ELF-1 (cell line): ENCODE measurements at places on chromosomes 11 and 22.

DNA sequence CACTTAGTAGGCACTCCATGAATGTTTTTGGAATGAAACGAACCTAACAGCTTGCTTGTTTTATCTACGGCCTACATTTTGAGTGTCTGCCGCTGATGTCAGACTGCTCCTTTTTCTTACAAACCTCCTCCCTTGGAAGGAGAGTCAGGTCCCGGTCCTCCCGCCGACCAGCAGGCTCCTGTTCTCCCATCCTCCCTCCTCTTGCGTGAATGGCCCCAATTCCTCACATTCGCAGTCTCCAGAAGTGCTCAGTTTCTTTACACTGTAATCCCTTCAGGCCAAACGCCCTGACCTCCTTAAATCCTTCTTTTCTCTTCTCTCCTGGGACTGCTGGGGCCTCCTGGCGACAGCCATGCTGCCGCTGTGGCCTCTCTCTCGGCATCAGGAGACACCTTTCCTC, 82.6 kb upstream of the CSNK2A3 start:
- DNase-seq, result peak; percentile 34

DNA sequence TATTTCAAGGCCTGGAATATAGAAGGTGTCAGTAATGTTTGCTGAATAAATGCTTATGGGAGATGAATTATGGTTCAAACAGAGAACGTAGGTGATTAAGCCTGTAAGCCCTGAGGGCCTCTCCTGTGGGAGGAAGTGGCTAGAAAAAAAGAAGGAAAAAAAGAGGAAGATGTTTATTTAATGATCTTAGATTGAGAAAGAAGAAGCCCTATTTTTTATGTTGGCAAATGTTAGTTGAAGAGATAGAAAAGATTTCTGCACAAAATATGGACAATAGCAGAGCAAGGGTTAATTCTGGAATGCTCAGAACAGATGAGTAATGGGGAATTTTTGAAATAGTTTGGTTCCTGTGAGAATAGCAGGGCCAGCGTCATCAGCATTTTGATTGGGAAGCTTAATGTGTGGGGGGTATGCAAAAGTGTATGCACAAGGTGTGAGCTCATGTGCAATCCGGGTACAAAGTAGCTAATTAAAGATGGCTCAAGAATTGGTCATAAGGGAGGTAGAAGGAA, 95.7 kb downstream of the TEAD1 start:
- DNase-seq, result no peak

GRCh38 chr11:123054301-123055065, 7.5 kb downstream of the HSPA8 start:
- DNase-seq, result no peak

DNA sequence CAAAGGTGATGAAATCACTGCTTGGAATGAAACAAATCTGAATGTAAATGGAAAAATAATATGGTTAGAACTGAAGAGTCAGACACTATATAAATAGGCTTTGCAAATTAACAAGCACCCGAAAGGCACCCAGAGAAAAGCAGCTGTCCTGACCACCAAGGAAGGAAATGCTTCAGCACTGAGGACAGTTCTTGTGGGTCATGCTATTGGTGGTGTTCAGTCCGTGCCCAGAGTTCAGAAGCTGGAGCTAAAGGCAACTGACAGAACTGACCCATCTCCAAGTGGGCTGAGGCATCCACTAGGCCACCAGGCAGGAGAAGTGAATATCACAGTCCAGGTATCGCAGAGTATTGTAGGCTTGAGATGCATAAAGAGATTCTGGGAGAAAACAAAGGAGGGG, 208.9 kb downstream of the OPCML start:
- DNase-seq, result peak; percentile 8

- no peak for DNase-seq
Measured at GRCh38 chr22:28232204-28232603, 313.1 kb upstream of the PITPNB start.

DNA sequence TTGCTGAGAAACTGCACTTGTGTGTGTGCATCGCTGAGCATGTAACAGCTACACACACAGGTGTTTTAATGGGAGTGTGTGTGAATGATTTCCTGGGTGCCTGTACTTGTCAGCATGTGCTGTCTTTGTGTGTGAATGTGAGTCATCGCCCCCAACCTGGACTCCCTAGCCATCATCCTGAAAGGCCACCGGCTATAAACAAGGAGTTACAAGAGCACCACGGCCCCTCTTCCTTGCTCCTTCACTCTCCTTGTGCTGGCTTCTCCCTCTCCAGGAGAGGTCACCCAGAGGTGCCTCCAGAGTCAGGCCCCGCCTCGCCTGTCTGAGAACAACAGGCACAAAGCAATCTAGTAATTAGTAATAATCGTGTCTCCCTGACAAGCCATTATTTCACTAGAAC, 419.2 kb downstream of the BUD13 start:
- no peak for DNase-seq

DNA sequence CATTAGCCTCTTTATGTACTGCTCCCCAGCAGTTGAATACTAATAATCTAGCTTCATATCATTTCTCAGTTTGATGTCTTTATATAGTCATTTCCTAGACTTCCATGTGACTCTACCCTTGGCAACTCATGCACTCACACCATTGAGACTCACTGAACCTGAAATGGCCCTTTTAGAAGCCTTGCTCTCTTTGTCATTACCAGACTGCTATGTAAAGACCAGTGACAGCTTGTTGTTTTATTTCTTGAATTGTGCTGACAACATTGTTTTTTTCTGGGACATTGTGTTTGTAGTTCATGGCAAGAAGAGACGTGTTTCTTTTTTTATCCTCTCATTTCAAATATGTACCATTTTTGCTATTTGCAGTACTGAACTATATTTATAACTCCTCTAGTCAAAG, 256.5 kb downstream of the CNTN5 start:
- DNase-seq, result no peak

- DNase-seq, result no peak
Measured at GRCh38 chr11:73367482-73368024, 8.6 kb upstream of the RELT start.

GRCh38 chr11:57275582-57275981, 38.5 kb upstream of the APLNR start:
- DNase-seq, result no peak

GRCh38 chr11:65290448-65291165, 24.1 kb upstream of the CDC42EP2 start:
- DNase-seq, result no peak

DNA sequence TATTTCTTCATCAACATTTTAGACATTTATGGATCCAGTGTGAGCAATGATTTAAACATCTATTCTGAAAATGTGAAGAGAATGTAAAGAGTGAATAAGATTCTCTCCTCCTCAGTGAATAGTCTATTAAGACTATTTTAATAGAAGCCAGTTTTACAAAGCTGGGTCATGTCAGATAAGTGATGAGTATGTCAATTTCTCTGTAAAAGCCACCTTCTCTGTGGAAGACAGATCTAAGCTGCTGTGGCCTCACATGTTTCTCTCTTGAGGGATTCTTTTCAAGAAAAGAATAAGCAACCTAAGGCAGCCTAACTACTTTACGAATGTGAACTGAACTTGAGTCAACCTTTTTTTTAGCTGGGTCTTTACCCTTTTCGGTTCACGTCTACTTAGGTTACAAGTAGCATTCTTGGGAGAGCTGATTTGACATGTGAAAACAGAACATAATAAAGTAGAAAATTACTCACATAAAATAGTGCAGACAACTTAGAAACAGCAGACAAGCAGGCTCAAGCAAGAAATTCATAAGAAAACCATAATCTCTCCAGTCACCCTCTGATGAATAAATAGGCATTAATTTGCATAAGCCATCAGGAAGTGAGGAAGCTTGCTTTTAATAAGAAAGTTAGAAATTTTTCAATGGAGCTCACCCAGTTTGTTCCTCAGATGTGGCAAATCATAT, 9.9 kb downstream of the CTSC start:
- no peak for DNase-seq

DNA sequence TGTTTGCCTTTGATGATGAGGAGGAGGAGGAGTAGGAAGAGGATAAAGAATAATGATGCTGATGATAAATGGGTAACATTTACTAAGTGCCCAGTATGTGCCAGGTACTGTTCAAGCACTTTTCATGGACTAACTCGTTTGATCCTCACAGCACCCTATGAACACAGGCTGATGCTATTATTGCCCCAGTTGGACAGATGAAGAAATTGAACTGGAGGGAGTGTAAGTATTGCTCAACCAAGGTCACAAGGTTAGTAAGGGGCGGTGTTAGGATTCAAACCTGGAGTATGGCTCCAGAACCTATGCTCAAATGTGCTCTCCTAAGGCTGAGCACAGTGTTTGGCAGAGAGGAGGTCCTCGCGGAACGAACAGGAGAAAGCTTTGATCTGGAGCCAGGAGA, 78.6 kb downstream of the SYN3 start:
- no peak for DNase-seq

DNA sequence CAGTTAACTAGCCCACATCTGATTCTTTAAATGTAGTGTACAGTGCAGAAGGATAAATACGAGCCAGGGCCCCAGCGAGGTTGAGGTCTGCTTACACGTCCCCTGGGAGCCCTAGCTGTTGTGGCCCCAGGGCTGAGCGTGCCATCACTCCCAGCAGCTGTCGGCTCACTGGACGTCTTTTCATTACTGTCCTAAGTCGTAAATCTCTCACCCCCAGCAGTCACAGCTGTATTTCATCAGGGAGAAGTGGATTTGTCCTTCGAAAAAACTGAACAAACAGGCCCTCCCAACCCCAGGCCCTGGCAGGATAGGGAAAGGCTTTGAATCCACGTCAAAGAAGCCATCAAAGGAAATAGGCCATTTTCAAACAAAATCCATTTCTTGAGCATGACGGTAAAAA, 110.4 kb upstream of the CSNK2A3 start:
- DNase-seq, result peak; percentile 77

GRCh38 chr11:75562048-75562835, at the start of gene SERPINH1:
Gene SERPINH1, plus strand, starts transcription at chr11:75562253. Its CDS starts 4,097 bp downstream, at chr11:75566350.
- DNase-seq, result peak; percentile 91

- DNase-seq, result no peak
Measured at GRCh38 chr11:125171974-125172373, 7.4 kb downstream of the PKNOX2 start.

GRCh38 chr11:6625156-6625831, 6.1 kb upstream of the TPP1 start:
- DNase-seq, result no peak

DNA sequence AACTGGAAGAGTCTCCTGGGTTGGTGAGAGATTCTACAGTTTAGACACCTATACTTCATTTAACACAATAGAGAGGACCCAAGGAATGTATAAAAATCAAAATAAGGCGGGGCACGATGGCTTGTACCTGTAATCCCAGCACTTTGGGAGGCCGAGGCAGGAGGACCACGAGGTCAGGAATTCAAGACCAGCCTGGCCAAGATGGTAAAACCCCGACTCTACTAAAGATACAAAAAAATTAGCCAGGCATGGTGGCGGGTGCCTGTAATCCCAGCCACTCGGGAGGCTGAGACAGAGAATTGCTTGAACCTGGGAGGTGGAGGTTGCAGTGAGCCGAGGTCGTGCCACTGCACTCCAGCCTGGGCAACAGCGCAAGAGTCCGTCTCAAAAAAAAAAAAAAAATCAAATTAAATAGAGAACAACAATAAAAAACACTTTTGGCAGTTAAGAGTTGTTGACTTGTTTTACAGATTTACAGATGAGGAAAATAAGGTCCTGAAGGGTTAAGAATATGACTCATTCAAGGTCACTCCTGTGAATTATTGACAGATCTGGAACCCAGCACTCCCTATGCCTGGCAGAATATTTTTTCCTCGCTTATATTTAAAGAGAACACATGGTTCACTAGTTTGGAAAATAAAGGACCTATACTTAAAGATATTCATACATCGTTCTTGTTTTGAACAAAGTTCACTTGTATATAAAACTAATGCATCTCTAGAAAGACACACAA, 5.2 kb downstream of the LGR4 start:
- DNase-seq, result no peak

DNA sequence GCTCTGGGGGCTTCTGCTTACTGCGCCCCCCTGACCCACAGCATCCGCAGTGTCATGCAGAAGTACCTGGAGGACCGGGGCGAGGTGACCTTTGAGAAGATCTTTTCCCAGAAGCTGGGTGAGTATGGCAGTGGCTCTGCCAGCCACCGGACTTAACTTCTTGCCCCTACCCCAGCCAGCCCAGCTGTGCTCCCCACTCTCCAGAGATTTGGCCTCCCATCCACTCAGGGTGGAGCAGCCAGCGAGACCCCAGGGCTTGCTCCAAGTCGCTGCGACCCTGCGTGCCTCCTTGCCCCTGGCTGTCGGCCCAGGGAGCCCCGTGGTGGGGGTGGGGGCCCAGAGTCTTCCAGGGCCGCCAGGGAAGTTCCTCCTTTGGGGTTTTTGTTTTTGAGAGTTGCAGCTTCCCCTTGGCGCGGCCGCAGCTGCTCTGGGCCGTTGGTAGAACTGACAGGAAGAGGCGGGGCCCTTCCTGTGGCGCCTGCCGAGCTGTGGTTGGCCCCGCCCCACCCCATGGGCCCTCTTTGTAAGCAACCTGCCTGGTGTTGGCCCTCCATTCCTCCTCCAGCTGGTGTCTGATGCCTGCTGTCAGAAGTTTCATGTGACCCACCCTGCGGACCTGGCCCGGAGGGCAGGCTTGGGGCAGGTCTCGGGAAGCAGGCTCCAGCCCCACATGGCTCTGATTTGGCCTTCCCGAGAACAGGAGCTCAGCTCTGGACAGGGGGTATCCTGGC, 11.1 kb downstream of the GRK2 start:
- DNase-seq, result peak; percentile 89

DNA sequence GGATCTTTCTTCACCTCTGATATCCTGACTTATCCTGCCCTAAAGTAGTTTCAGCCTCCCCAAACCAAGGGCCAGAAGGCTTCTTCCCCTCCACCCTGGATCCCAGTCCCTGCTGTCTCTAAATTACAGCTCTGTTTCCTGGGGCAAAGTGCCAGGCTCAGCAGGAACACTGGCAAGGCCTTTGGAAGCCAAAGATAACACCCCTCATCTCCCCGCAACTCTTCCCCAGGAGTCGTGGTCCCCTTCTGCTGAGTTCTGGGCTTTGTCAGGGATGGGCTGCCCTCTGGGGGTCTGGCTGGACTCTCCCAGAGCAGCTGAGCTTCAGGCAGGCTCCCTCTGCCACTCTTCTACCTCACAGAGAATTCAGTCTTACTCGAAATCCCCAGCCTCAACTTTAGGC, 53.8 kb upstream of the AMPD3 start:
- DNase-seq, result no peak

DNA sequence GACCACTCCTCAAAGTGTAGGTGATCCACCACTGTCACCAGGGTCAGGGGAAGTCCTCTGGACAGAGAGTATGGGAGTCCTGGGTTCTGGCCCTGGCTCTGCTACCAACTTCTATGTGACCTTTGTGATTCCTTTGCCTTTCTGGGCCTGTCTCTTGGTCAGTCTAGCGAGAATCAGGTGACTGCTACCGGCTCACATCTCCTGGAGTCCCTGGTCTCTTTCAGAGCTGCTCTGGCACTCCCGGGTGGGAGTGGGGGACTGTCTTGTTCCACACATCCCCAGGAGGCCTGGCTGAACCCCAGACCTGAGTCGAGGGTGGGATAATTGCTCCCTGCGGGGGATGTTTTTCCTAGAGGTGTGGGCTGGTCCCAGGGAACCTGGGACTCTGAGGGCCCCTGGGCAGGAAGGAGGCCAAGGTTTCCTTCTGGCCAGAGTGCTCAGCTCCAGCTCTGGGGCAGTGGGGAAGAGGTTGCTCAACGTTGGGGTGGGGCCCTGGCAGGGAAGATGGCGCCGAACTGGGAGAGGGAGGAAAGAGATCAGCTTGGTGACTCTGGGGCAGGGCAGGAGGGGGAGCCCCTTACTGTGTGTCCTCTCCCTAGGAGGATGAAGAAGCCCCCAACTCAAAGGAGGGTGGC, 2.1 kb downstream of the SOX10 start:
- no peak for DNase-seq
